Pancreas (tissue), 10 donors: ENCODE measurements at places on chromosomes 3 and 15.
A peak's percentile ranks its signal among the peaks of the same experiment; 100 is the strongest.

DNA sequence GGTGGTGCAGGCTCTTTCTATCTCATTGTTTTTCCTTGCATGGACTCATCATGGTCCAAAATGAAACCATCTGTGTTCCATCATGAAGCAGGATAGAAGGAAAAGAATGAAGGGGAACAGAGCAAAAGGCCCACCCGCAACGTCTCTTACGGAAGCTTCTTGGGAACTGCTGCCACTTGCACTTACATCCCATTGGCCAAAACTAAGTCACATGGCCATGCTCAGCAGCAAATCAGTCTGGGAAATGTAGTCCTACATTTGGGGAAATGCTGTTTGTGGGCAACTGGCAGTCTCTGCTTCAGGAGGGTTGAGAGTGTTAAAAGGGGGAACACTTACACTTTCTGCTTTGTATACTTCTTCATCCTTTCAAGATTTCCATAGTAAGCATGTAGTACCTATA is 191.6 kb downstream of the SV2B start:
- no peak for DNase-seq

DNA sequence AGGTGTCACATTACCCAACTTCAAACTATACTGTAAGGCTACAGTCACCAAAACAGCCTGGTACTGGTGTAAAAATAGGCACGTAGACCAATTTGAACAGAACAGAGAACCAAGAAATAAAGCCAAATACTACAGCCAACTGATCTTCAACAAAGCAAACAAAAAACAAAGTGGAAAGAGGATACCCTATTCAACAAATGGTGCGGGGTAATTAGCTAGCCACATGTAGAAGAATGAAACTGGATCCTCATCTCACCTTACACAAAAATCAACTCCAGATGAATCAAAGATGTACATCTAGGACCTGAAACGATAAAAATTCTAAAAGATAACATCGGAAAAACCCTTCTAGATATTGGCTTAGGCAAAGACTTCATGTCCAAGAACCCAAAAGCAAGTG is 13.1 kb downstream of the PEAK1 start:
- DNase-seq = no peak

GRCh38 chr3:12462159-12462947 is 21.9 kb upstream of the TSEN2 start:
- no peak for DNase-seq

GRCh38 chr15:72199721-72200212 is 2.2 kb upstream of the GRAMD2A start:
- DNase-seq = peak; percentile 58

DNA sequence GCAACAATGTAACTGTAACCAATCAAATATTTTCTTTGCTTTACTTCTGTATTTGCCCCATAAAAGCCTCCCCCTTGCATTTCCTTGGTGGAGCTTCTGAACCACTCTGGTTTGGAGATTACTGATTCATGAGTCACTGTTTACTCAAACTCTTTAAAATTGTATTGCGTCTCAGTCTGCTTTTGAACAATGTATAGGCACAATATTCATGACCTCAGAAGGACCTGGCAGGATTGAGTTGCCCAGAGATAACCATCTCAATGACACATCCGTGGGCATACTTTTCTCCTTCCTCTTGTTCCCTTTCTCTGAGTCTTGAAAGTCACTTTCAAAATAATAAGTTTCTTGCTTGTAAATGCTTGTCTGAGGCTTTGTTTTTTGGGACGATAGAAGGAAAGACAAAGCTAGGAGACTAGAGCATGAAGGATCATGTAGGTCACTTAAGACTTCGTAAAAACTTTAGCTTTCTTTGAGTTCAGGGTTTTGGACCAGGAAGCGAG is 57.1 kb upstream of the POU1F1 start:
- DNase-seq = no peak

DNA sequence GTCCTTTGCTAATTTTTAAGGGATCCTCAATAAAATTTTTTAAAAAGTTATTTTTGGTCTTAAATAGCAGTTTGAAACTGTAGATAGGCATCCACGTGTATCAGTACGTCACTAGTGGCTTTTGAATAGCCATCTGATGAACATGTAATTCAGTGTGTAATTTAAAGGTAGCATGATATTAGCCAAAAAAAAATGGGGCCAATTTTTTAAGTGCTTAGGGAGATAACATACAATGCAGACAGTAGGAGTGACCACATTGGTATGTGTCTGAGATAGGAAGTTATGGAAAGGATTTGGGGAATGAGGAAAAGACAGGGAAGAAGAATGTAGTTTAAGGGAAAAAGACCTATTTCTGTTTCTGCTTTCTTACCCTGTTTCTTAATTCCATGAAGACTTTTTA is 2.5 kb downstream of the AP4E1 start:
- no peak for DNase-seq

GRCh38 chr3:52403271-52403841 is 41.5 kb downstream of the SEMA3G start:
- DNase-seq = no peak

DNA sequence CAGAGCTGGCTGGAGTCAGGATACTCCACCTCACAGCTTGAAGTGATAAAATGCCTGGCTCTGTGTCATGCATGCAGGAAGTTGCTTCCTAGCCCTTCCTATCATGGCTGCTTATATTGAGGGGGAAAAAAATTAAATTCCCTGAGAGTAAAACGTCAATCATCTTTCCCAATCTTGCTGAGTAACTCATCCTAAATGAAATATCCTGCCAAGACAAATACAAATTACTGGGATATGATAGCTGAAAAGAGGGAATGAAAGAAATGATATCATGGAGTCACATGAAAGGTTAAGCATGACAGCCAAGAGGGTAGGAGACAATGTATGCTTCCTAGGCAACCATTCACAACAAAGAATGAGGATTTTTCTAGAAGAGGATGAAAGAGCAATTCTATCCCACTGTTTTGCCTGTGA is 110.6 kb downstream of the ABI3BP start:
- DNase-seq = no peak

- DNase-seq = no peak
These were observed 58.8 kb downstream of the LSM3 start for GRCh38 chr3:14237457-14237856.
